ENCODE measurements at places on chromosomes 6 and 20.

DNA sequence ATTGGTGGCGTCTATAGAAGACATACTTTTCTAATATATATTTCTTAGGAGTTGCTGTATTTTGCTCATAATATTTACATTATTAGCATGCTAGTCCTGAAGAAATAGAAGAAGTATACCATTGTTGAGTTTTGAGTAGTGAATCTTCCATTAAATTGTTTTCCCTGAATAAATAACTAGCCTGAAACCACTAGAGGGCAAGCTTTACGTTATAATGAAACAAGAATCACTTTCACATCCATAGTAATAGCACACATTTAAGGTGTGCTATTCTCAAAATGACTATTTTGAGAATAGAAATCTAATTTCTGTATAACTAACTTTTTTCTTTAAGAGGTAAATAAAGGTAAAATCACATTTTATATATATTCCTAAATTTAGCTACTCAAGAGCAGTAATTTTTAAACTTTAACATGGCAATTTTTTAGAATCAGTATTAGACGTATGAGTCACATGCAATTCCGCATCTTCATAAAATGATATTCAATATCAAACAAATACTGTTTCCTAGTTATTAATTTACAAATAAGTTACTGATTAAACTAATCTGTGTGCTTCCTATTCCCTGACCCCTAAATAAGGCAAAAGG is 213.2 kb upstream of the MANEA start:
- DNase-seq, result no peak

GRCh38 chr20:2859330-2860121 is 13.8 kb upstream of the PTPRA start:
- no peak for DNase-seq

DNA sequence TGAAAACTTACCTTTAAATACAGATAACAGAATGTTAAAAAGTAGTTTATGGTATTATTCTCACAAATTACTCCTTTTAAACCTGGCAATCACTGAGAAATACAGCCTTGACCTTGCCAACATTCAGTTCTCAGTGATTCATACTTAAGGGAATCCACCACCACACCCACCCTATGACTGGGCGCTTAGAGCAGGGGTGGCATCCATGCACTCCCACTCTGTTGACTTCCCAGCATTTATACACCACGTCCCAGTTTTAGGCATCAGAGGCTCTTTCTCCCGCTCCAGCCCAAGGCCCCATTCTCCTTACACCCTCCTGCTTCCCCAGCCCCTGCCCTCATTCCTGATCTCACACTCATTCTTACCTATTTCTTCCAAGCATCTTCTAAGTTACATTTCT is 16.3 kb downstream of the TRAF3IP2 start:
- DNase-seq, result no peak

DNA sequence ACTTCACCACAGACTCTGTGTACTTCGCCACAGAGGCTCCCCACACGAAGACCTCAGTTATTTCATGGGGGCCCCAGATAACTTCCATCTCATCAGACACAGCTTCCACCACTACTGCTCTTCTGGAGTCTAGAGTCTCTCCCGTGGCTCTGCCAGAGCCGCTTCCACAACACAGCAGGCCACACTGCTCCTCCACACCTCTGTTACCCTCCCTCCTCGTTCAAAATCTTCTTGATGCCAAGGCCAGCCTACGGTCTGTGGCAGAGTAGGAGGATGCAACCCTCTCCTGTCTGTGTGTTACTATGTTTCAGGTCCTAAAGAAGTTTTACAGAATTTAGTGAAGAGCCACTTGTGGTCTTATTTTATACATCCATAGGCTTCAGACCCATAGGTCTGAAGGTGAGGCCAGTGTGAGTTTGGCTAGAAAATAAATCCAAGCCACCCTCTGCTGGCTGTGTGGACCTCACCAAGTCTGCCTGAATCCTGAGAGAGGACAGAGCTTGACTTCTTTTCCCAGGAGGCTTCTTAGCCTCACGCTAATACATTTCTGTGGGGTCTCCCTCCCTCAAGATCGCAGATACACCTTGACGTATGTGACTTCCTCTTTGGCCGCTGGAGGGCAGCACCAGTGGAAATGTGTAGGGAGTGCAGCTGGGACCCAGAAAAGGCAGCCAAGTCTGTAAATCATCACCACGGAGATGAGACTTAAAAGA is 197.7 kb downstream of the FAXC start:
- no peak for DNase-seq

GRCh38 chr6:108250240-108250866 is 10.5 kb downstream of the SNX3 start:
- DNase-seq, result no peak

- DNase-seq, result no peak
Observed at GRCh38 chr6:167108278-167108677, 14.6 kb upstream of the CCR6 start.

DNA sequence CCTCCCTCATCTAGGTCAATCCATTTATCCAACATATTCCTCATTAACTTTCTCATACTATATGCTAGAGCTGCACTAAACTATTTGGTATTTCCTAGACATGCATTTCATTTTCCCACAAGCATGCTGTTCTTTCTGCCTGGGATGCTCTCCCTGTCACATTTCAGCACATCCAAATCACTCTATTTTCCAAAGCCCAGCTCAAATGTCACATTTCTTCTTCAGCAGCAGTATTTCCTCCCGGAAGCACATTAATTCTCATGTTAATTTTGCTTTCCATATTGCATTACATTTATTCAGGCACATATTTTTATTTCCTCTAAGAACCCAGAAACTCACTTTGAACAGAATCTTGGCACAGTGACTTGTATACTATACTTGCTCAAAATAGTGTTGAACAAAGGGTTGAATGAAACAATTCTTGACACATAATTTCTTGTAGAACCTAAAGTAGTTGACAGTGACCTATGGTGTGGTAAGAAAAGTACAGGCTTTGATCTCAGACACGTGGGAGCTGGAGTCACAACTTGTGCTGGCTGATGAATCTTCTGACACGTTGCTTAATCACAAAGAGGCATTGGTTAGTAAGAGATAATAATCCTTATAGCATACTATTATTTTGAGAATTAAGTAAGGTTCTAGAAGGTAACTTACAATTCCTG is 30.8 kb upstream of the CD2AP start:
- DNase-seq, result no peak

DNA sequence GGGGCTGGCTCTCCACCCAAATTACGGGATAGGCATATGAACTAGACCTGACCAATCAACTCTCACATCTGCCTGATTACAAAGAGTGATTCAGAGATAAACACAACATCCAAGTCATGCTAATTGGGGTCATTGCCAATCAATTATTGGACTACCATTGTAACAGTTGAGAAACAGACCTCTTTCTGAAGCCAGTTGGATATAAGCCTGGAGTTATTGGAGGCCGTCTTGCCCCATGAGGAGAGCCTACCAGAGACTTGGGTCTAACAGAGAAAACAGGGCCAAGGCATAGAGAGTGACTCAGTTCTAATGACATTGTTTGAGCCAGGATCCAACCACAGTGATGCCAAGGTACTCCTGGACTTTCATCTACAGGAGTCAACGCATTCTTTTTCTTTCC is 39.4 kb upstream of the HIVEP2 start:
- no peak for DNase-seq

DNA sequence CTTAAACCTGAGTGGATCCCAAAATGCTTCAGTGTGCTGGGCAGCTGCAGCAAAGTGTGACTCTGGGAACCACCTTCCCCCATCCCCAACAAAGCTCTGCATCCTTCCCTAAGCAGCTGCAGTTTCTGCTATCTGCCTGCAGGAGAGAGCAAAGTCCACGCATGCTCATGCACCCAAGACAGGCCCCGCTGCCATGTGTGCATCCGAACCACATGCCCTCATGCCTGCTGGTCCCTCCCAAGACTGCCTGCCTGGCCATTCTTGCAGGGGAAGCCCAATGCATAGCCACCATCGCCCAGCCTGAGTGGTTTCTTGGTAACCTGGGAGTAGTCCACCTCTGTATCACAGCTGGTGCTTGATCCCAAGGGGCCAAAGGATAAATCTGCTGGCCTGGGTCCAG is 94.3 kb upstream of the OLIG3 start:
- DNase-seq, result no peak

- no peak for DNase-seq
Observed at GRCh38 chr20:31341470-31341869, 26.9 kb upstream of the DEFB118 start.

- DNase-seq, result no peak
Observed at GRCh38 chr20:308427-309038, 11.2 kb downstream of the ZCCHC3 start.

DNA sequence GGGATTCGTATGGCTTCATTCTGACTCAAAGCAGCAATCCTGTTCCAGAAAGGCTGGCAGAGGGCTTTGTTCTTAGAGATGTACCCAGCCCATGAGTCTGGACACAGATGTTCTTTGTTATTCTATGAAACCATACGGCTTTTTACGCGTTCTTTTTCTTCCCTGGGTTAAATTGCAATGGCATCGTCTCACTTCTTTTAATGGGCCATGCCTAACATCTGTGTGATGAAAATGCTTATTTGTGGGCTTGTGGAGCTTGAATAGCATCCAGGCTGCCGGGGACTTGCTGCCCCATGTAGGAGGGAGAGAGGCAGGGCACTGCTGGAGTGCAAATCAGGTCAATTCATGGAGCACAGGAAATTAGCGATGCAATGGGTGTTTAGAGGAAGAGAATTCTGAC is 19.4 kb downstream of the FAM50B start:
- no peak for DNase-seq

GRCh38 chr20:34771680-34772081 is 53.8 kb downstream of the NCOA6 start:
- DNase-seq, result no peak

DNA sequence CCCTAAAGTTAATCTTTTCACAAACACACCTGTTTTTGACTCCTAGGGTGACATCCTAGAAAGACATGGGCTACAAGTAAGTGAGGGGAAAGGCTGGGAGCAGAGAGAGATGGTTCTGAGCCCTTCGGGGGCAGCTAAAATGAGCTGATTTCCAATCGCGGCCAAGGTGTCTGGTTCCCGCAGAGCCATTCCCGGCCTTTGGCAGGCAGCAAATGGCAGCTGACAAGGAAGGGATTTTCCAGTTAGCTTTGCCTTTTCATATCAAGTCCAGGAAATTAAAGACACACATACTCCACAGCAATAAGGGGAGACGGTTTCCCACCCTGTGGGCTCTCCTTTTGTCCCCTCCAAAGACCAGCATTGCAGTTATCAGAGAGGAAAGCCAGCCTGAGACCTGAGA is 228.5 kb downstream of the ZMYND8 start:
- DNase-seq, result no peak

- DNase-seq, result no peak
Observed at GRCh38 chr6:33896391-33897188, 92.8 kb upstream of the MLN start.

DNA sequence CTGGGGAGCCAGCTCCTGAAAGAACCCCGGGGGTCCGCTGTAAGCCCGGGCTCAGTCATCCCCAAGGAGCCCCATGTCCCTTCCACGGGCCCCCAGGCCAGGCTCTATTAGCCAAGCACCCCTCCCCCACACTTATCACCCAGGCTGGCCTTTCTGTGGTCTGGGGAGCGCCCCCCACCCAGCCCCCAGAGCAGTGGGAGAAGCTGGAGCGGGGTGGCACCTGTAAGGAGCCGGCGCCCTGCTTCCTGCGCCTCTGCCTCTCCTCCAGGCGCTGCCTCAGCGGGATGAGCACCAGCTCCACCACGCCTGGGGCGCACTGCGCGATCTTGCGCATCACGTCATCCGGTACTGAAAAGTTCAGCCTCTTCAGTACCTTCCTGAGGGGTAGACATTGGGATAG is 2.3 kb downstream of the SPEF1 start:
- no peak for DNase-seq

DNA sequence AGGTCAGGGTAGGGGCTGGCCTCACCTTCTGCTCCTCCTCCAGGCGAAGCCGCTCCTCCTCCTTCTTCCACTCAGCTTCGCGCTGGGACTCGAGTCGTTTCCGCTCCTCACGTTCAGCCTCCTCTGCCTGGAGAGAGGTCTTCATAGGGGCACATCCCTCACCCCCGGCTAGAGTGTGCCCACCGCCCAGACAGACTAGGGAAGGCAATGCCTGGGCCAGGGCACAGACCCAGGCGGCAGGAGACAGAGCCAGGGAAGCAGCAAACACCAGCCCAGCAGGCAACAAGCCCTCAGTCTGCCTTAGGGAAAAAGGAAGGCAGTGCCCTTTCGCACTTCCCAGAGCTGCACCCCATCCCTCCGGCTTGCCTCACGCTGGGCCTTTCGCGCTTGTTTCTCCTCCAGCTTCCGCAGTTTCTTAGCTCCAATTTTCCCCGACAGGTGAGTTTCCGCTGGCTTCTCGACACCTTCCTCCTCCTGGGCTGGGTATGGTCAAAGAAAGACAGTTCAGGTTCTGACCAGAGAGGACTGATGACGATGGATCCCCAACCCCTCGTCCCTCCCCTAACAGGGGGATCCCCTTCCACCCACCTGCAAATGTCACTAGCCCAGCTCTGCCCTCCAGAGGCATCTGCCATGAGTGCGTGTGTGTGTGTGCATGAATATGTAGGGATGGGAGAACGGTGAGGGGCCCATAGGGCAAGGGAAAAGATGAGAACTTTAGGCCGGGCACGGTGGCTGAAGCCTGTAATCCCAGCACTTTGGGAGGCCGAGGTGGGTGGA is 4.3 kb downstream of the DDRGK1 start:
- DNase-seq, result no peak

GRCh38 chr20:6671829-6672228 is 95.7 kb upstream of the BMP2 start:
- no peak for DNase-seq

DNA sequence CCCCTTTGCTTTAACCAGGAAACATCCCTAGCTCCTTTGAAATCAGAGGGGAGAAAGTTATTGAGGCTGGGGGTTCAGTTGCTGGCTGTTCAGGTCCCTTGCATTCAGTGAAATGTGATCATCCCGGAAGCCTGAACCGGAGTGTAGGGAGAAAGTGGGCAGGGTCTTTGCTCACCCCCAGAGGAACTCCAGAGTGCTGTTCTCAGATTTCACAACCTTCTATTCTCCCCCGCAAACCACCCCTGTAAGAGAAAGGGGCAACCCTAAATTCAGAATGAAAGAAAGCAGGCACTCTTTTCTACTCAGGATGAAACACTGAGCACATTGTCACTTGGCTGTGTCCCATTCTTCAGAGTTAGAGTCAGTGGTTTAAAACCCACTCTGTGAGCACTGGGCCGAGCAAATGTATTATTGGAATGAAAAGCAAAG is 139.8 kb downstream of the KHDC1L start:
- no peak for DNase-seq
